AG20443 (cell line): ENCODE measurements at places on chromosomes 7 and 10.
A peak's percentile ranks its signal among the peaks of the same experiment; 100 is the strongest.

- no peak for DNase-seq
Observed at GRCh38 chr7:27238979-27239386, 3.6 kb upstream of the EVX1 start.

DNA sequence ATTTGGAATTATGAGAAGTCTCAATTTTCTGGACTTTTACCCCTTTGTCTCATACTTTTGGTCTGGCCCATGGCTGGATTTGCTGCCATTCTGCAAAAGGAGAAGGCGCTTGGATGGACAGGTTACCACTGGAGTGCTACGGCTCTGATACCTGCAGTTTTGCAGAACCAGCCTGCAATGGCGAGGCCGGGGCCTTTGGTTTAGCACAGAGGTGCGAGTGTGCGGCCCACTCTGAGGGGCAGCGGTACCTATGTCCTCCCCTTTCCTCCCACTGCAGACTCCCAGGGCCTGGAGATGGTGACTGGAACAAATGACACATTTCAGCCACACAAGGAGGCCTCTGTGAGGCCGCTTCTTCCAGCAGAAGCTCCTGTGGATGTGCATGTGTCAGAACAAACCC, 11.9 kb downstream of the ZNF777 start:
- DNase-seq: no peak

DNA sequence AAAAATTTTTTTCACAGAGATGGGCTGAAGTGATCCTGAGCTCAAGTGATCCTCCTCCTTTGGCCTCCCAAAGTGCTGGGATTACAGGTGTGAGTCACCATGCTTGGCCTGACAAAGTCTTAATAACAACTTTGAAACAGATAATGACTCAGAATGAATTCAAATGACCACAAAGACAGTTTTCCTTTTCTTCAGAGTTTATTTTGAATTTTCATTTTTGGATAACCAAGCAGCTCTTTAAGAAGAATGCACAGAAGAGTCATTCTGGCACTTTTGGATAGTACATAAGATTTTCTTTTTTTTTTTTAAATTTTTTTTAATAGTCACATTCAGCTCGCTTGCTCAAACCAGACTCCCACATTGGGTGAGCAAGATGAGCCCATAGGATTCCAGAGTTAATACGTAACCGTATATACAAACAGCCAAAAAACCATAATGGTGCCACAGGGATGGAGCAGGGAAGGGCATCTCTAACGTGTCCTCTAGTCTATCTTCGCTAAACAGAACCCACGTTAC, 43.0 kb upstream of the NMT2 start:
- DNase-seq: peak; percentile 78

- no peak for DNase-seq
Observed at GRCh38 chr10:2475711-2476217, 591.6 kb upstream of the PFKP start.

DNA sequence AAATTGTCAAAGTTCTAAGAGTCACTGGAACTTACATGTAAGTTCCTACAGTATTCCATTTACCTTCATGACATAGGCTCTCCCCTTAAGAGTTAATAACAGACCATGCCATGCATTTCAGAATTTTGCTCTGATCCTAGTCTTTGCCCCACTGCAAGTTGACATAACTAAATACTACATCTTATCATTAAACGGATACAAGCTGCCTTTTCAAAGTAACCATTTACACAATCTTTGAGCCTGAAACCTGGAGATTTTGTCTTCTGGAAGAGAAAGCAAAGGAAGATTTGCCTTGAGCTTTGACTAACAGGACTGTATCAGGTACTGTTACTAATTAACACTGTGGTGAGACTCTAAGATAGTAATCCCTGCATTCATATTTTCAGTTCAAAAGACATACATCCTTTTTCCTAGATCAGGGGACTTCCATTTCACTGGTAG, 9.3 kb upstream of the AKR1D1 start:
- DNase-seq: no peak

GRCh38 chr10:110414548-110415309, 83.0 kb upstream of the DUSP5 start:
- DNase-seq: no peak

DNA sequence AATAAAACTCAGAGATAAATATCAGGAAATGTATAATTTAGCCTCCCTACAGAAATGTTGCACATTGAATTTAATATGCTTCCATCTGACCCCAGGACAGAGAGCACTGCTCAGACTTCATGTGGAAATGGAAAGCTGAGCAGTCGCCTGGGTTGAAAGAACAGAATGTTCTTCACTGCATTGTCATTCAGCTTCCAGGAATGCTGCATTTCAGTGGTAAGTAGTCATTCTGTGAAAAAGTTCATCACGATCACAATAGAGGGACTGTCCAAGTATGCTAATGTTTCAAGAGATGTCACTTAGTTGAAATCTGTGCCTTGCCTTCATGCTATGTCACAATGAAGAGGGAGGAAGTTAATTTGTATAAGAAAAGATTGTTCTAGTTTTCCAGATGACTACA, 147.3 kb downstream of the NRCAM start:
- peak; percentile 25 for DNase-seq

GRCh38 chr10:110558041-110558440, 9.5 kb upstream of the SMC3 start:
- no peak for DNase-seq

DNA sequence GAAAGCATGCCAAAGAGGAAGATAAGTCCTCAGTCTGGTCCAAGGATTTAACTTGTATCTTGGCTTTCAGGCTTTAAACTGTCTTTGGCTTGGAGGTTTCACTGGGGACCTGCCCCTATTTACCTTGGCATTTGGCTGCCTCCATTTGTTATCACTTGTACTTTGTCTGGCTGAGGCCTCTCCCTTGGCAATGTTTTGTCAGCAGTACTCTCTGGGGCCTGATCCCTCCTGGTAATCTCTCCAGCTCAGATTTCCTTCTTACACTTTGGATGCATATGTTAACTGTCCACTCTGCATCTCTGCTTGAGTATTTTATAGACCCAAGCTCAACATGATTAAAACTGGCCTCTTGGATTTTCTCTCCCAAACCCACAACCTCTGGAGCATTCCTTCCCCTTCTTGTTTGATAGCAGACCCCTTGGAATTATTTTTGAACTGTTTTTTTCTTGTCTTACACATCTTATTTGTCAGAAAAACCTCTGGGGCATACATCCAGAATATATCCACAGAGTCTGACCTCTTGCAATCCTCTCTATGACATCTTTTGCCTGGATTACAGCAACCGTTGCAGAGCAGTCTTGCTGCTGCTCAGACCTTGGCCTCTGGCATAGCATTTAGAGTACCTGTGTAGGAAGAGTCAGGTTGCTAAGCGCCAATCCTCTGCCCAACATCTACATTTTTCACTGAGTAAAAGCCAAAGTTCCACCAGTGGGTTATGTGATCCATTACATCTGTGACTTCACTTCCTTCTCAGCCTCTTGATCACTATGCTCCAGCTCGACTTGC, 35.2 kb downstream of the ZNF487 start:
- no peak for DNase-seq

GRCh38 chr10:69409968-69410367, 6.8 kb downstream of the TACR2 start:
- no peak for DNase-seq

DNA sequence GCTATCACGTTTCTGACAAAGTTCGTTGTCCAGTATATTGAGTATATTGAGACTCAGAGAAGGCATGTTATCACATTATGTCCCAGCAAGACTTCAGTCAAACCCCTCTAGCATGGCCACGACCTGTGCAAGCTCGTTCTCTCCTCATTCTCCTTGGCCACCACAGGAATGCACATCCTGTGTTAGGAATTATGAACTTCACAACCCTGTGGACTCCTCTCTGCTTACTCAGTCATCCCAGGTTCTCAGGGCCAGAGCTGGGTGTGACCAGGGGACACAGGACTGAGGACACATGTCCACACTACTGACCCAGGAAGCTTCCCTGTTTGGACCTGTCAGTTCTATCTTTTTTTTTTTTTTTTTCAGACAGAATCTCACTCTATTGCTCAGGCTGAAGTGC, 4.4 kb downstream of the SH2D4B start:
- no peak for DNase-seq

DNA sequence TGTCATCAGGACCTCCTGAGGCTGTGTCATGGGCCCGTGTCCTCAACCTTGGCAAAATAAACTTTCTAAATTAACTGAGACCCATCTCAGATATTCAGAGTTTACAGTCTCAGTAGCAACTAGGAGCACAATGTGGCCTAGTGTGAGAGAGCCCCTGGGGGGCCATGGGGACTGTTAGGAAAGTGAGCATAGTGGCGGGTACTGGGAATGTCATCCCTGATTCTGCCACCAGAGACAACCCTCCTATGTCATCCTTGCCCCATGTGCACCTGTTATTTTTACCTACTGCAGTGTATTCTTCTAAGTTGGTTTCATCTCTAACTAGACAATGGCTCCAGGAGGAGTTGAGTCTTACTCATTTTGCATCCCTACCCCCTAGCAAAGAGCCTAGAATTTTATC, 78.6 kb downstream of the CCDC71L start:
- no peak for DNase-seq

DNA sequence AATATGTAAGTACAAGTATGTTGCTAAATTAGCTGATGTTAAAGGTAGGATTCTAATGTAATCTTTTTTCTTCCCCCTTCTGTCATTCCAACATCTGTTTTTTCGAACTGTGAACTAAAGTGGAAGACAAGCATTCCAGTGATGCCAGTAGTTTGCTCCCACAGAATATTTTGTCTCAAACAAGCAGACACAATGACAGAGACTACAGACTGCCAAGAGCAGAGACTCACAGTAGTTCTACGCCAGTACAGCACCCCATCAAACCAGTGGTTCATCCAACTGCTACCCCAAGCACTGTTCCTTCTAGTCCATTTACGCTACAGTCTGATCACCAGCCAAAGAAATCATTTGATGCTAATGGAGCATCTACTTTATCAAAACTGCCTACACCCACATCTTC, 62.7 kb downstream of the WAC start:
- peak; percentile 35 for DNase-seq

- DNase-seq: no peak
Observed at GRCh38 chr7:118040562-118040961, 143.4 kb upstream of the LSM8 start.

- no peak for DNase-seq
Observed at GRCh38 chr7:107643938-107644308, 16.7 kb upstream of the SLC26A4 start.

- DNase-seq: no peak
Observed at GRCh38 chr7:7266257-7266881, 84.0 kb downstream of the C1GALT1 start.

GRCh38 chr7:38178004-38178694, at the start of gene STARD3NL:
TSS of gene STARD3NL (plus strand) at chr7:38178245. CDS start at chr7:38207505, 29,260 bp downstream.
- DNase-seq: peak; percentile 97

DNA sequence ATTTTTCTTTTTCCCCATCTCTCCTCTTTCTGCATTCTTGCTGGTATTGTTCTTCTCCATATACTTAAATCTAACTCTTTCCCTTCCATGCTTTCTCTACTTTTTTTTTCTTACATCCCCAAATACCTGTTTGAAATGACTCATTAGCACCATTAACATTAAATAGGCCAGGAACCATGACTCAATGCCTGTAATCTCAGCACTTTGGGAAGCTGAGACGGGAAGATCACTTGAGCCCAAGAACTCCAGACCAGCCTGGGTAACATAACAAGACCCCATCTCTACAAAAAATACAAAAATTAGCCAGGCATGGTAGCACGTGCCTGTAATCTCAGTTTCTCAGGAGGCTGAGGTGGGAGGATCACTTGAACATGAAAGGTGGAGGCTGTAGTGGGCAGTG, 1026.8 kb downstream of the GATA3 start:
- DNase-seq: no peak

DNA sequence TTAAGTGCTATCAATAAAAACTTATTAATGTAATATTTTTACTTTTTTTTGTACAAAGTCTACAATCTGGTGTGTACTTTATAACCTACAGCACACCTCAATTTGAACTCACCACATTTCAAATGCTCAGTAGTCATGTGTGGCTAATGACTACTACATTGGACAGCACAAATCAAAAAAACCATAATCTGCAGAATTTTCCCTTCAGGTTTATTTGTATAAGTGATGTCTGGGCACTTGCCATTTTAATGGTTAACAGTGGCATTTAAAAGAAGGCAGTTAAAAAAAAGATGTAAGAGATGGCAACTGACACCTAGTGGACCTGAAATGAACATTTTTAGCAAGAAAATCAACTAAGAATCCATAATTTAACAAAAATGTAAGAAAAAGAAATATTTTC, 124.6 kb upstream of the NRBF2 start:
- DNase-seq: no peak
